ENCODE measurements at places on chromosomes 7 and 10.

DNA sequence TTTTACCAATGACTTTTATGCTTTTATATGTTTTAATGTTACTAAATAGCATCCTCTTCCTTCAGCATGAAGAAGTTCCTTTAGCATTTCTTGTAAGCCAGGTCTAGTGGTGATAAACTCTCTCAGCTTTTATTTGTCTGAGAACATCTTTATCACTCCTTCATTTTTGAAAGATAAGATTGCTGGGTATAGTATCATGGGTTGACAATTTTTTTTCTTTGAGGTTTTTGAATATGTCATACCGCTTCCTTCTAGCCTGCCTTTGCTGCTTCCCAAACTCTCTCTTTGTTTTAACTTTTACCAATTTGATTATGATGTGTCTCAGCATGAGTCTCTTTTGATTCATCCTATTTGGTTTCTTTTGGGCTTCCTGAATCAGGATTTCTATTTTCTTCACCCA, 108.2 kb upstream of the KAT6B start:
- no peak overlapping the region for H3K27ac ChIP-seq
- no peak for DNase-seq
- H3K36me3 ChIP-seq, result no peaks in the 10 kb centered on the region
- no peaks in the 10 kb centered on the region for H3K27me3 ChIP-seq
- no peaks in the 10 kb centered on the region for H3K4me1 ChIP-seq

- H3K27me3 ChIP-seq, result no peaks in the 10 kb centered on the region
- H3K36me3 ChIP-seq, result no peaks in the 10 kb centered on the region
- peaks cover 7% of the 10 kb centered on the region for H3K4me1 ChIP-seq
- H3K27ac ChIP-seq, result no peak overlapping the region
Observed at GRCh38 chr7:80661729-80662128, 23.3 kb downstream of the CD36 start.

DNA sequence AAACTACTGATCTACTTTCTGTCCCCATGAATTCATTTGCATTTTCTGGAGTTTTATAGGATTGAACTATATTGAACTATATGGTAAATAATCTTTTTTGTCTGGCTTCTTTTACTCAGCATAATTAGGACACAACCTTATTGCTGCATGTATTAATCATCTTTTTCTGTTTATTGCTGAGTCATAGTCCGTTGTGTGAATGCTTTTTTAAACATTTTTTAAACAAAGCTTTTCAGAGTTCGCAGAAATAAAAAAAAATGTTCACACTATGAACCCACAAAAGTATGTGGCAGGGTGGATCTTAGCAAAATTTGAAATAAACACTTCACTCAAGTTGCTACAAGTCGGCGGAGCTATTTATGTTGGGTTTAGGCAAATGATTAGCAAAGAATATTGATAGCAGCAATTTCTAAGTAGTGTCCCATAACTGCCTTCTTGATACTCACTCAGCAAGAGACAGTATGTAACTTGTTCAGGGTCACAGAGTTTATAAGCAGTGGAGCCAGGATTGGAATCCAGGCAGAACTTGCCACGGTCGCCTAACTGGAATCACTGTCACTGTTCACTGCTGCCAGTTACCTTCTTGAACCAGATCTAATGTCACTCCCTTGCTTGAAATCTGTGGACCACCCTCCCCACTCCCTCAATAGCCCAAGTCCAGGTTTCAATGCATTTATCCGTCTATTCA, 5.6 kb downstream of the CH25H start:
- no peak for DNase-seq
- H3K4me1 ChIP-seq, result no peaks in the 10 kb centered on the region
- no peak overlapping the region for H3K27ac ChIP-seq
- H3K27me3 ChIP-seq, result no peaks in the 10 kb centered on the region

DNA sequence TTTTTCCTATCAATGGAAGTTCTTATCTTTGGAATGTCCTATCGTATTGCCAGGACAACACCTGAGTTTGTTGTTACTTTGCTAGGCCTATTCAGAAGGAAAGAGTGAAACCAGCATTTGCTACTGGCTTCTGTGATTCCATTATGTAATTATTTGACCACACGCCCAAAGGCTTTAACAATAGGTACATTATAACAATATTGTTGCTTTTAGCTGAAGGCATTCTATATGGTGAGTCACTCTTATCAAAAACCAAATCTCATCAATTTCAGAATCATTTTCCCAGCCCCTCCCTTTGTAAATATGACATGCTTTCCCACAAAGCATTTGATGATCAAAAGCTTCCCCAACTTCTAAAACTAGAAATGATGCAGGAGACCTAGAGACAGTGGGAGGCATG, 294.4 kb upstream of the NEBL start:
- H3K36me3 ChIP-seq, result no peaks in the 10 kb centered on the region
- peaks cover 36% of the 10 kb centered on the region for H3K4me1 ChIP-seq
- DNase-seq, result peak; percentile 47
- no peaks in the 10 kb centered on the region for H3K27me3 ChIP-seq
- H3K4me3 ChIP-seq, result no peak overlapping the region

- peaks cover 10% of the 10 kb centered on the region for H3K36me3 ChIP-seq
- no peak overlapping the region for H3K27ac ChIP-seq
- DNase-seq, result no peak
- H3K4me1 ChIP-seq, result no peaks in the 10 kb centered on the region
- no peaks in the 10 kb centered on the region for H3K27me3 ChIP-seq
Observed at GRCh38 chr7:130160023-130160422, 45.2 kb downstream of the TMEM209 start.

GRCh38 chr7:90709501-90710465, 113.7 kb downstream of the CDK14 start:
- no peaks in the 10 kb centered on the region for H3K36me3 ChIP-seq
- no peak for DNase-seq
- H3K27me3 ChIP-seq, result no peaks in the 10 kb centered on the region
- no peak overlapping the region for H3K4me3 ChIP-seq

DNA sequence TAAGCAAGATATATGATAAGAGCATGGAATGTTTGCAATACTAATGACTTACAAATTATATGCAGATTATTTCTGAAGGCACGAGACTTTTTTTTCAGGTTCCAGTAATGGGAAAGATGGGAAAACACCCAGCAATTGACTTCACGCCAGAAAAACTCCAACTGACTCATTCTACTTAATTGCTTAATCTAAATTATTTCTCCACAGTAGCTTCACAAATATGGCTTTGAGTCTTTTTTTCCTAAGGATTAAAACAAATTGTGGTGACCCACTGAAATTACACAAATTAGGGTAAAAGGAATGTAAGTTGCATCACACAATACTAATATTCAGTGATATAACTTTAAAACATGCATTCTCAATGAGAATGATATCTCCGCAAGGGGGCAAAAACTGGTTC, 138.7 kb downstream of the GNAI1 start:
- peak overlapping the region; percentile 99 for H3K27ac ChIP-seq
- no peak overlapping the region for H3K4me3 ChIP-seq
- no peaks in the 10 kb centered on the region for H3K27me3 ChIP-seq
- H3K4me1 ChIP-seq, result peaks cover 76% of the 10 kb centered on the region

DNA sequence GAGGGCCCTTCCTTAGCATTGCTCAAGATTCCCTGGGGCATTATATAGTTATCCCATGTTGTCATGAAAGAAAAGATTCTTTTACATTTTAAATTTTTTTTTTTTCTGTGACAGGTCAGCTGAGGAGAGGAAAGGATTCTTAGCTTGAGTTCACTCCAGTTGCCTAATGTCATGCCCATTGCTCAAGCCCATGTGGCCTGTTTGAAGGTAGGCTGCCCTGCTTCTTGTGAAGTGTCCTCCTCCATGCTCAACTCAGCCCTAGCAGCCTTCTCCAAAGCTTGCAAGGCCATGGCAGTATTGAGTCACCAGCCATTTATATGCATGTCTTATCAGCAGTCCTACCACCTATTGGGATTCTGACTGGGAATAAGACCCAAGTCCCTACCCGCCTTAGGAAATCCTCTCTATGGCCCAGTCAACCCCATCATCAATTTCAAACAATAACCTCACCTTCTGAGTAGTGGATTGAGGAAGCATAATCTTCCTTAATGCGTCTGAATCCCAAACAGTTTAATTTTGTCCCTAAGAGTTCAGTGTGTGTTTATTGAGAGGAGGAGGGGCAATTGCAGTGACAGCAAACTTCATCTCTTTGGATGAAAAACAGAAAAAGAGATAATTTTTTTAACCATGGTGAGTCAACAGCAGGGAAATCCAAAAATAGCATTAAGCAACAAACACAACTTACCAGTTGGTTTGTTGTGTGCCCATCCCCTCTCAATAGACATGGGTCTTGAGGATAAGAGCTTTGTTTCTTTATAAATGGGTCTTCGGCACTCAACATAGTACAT, 38.6 kb upstream of the WASL start:
- H3K27me3 ChIP-seq, result no peaks in the 10 kb centered on the region
- H3K36me3 ChIP-seq, result no peaks in the 10 kb centered on the region
- H3K4me1 ChIP-seq, result no peaks in the 10 kb centered on the region
- no peak overlapping the region for H3K27ac ChIP-seq
- no peak for DNase-seq

DNA sequence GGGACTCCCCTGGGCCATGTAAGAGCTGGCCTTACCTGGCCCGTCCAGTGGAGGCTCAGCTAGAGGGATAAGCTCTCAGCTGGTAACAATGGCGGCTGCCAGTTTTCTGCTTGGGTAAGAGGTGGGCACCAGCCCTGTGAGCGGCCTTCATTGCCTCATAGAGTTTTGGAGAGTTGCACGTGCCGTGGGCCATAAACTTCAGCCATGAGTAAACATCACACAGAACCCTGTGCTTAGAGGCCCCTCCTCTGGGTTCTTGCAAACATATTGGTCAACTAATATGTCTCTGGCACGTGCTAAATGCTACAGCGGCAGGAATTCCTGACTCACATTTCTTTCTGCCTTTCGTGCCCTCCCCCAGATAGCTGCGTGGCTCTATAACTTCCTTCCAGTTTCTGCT, 103.9 kb upstream of the LEP start:
- no peak overlapping the region for H3K4me3 ChIP-seq
- H3K27ac ChIP-seq, result no peak overlapping the region
- peaks cover 5% of the 10 kb centered on the region for H3K27me3 ChIP-seq
- DNase-seq, result no peak

DNA sequence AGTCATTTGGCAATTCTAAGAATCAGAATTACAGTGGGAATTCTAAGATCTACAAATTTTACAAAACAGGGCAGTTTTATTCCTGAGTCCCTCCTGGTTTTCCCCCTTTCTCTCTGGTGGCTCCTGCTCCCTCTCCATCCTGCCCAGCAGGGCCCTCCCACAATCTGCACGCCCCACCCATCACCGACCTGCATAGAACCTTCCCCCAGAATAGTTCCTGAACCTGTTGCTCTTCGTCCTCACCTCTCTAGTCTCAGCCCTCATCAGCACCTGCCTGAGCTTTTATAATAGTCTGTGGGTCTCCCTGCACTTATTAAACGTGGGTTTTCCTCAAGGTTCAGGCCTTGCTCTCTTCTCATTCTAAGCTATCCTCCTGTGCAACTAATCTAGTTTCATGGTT, 49.1 kb upstream of the MNX1 start:
- H3K36me3 ChIP-seq, result no peaks in the 10 kb centered on the region
- H3K27me3 ChIP-seq, result no peaks in the 10 kb centered on the region
- no peak overlapping the region for H3K4me3 ChIP-seq

- H3K4me1 ChIP-seq, result no peaks in the 10 kb centered on the region
- no peak overlapping the region for H3K4me3 ChIP-seq
- DNase-seq, result no peak
- H3K36me3 ChIP-seq, result no peaks in the 10 kb centered on the region
- H3K27ac ChIP-seq, result no peak overlapping the region
- H3K27me3 ChIP-seq, result no peaks in the 10 kb centered on the region
Observed at GRCh38 chr7:90988516-90988915, 275.7 kb upstream of the FZD1 start.

GRCh38 chr10:114403541-114404161, 651 bp downstream of the AFAP1L2 start:
- peaks cover 8% of the 10 kb centered on the region for H3K4me1 ChIP-seq
- DNase-seq, result no peak
- H3K27ac ChIP-seq, result no peak overlapping the region
- H3K36me3 ChIP-seq, result no peaks in the 10 kb centered on the region
- H3K27me3 ChIP-seq, result peaks cover 64% of the 10 kb centered on the region
- H3K4me3 ChIP-seq, result peak overlapping the region; percentile 26

DNA sequence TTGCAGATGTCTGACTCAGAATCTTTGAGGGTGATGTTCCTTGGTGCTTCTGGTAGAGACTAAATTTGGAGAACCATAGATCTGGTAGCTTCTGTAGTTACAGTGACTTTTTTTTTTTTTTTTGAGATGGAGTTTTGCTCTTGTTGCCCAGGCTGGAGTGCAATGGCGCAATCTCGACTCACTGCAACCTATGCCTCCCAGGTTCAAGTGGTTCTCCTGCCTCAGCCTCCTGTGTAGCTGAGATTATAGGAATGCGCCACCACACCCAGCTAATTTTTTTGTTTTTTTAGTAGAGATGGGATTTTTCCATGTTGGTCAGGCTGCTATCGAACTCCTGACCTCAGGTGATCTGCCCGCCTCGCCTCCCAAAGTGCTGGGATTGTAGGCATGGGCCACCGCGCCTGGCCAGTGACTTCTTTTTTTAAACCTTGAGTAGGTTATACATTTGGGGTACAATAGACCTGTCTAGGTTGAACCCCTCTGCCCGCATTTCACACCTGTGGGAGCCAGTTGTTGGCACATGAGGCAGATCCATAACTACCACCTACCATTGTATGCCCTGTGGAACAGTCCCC, 47.0 kb downstream of the SUFU start:
- no peak overlapping the region for H3K4me3 ChIP-seq
- H3K27ac ChIP-seq, result no peak overlapping the region
- H3K4me1 ChIP-seq, result no peaks in the 10 kb centered on the region

- no peaks in the 10 kb centered on the region for H3K36me3 ChIP-seq
- H3K4me3 ChIP-seq, result no peak overlapping the region
- no peak for DNase-seq
- H3K4me1 ChIP-seq, result no peaks in the 10 kb centered on the region
Observed at GRCh38 chr7:114759347-114760062, 162.4 kb upstream of the MDFIC start.

DNA sequence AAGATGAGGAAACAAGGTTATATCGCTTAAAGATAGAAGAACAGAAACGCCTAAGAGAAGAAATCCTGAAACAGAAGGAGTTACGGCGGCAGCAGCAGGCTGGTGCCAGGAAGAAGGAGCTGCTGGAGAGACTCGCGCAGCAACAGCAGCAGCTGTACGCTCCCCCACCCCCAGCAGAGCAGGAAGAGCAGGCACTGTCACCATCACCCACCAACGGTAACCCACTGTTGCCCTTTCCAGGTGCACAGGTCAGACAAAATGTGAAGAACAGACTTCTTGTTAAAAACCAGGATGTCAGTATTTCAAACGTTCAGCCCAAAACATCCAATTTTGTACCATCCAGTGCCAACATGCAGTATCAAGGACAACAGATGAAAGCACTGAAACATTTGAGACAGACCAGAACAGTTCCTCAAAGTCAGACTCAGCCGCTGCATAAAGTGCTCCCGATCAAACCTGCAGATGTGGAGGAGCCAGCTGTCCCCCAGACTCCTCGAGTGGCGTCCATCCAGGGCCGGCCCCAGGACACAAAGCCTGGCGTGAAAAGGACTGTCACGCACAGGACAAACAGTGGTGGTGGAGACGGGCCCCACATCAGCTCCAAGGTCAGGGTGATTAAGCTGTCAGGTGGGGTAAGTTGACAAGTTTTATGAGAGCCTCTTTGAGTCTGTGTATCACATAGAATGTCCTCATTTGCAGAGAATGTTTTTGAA, 67.1 kb downstream of the SHH start:
- H3K27me3 ChIP-seq, result no peaks in the 10 kb centered on the region
- H3K36me3 ChIP-seq, result peaks cover 17% of the 10 kb centered on the region
- DNase-seq, result no peak
- H3K4me1 ChIP-seq, result no peaks in the 10 kb centered on the region
- no peak overlapping the region for H3K27ac ChIP-seq
